GM23248 (cell line): ENCODE measurements at places on chromosomes 12 and 14.

DNA sequence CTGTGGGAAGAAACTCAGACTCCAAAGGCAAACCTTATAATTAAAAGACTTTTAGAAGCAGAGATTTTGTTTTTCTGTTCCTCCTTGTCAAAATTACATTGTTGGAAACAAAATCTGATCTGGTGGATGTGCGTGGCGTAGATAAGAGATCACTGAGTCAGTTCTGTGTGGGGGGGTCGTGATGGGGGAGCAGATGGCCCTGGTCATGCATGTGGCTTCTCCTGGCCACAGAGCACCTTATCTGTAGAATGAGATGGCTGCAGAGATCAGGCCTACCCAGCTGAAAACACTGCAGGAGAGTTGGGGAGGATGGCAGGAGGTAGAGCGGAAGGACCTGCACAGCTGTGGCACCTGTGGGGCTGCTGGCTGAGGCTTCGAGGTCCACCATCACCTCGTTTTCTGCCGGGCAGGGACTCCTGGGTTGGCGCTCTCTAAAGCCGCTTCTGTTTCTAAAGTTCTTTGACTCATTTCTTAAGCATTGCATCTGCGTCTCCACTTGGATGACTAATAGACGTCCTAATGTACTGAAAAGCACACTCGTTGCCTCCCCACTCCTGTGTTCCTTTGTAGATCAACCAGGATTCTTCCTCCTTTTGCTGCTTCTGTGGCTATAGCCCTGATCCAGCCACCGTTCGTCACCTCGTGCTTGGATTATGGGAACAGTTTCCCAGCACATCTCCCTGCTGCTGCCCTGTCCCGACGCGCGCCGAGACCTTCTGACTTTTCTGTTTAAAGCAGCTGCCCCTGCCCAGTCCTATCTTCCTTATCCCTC lies 93.4 kb downstream of the TSPAN9 start:
- no peaks in the 10 kb centered on the region for H3K36me3 ChIP-seq
- H3K27me3 ChIP-seq = no peaks in the 10 kb centered on the region
- DNase-seq = peak; percentile 95
- H3K4me1 ChIP-seq = peaks cover 33% of the 10 kb centered on the region

DNA sequence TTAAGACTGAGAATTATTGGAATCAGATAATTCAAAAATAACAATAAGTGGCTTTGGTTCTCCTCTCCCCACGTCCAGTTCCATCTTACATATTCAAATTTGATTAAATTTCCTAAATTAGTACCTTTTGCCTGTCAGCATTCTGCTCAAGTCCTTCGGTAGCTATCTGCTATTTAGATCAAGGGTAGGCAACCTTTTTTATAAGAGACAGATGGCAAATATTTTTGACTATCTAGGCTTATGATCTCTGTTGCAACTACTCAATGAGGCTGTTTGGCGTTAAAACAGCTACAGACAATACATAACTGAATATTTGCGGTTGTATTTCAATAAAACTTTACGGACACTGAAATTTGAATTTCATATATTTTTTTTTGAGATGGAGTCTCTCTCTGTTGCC lies 21.7 kb downstream of the L2HGDH start:
- no peak for DNase-seq
- no peak overlapping the region for H3K4me3 ChIP-seq
- H3K27ac ChIP-seq = no peak overlapping the region

DNA sequence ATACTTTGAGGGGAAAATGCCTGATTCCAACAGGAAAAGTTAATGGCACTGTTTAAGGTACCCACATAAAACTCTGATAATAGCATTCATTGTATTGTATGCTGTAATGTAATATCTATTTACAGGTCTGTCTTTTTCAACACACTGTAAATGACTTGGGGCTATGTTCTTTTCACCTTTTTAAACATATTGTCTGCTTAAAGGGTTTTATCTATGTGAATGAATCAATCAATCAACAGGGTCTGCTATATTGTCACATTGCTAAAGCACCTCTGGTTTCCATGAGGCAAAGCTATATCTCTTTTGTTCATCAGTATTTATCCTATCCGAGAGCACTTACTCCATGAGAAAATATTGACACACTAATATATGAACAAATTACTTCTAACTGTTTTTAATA lies 288.0 kb downstream of the SLC6A15 start:
- H3K4me3 ChIP-seq = no peak overlapping the region
- H3K4me1 ChIP-seq = no peaks in the 10 kb centered on the region
- no peak overlapping the region for H3K27ac ChIP-seq
- H3K27me3 ChIP-seq = no peaks in the 10 kb centered on the region
- no peak for DNase-seq

DNA sequence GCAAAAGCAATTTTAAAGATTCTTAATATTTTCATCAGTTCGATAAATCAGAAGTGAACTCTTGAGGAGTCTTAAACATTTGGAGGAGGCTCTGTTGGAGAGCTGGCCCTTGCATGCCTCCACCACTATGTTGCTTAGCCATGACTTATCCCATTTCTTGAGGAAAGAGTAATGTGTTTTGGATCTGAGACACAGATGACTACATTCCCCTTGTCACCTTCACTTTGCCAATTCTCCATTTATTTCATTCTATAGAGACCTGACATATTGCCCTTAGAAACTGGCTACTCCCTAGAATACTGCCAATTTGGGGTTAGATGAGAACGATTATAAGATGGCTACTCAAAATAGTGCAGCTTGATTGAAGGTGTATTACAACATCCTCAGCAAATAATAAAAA lies 157.4 kb upstream of the TMEM260 start:
- H3K4me3 ChIP-seq = no peak overlapping the region
- DNase-seq = no peak
- no peak overlapping the region for H3K27ac ChIP-seq
- H3K27me3 ChIP-seq = peaks cover 15% of the 10 kb centered on the region
- H3K4me1 ChIP-seq = peaks cover 7% of the 10 kb centered on the region; the same call in 1 of the 2 replicates

DNA sequence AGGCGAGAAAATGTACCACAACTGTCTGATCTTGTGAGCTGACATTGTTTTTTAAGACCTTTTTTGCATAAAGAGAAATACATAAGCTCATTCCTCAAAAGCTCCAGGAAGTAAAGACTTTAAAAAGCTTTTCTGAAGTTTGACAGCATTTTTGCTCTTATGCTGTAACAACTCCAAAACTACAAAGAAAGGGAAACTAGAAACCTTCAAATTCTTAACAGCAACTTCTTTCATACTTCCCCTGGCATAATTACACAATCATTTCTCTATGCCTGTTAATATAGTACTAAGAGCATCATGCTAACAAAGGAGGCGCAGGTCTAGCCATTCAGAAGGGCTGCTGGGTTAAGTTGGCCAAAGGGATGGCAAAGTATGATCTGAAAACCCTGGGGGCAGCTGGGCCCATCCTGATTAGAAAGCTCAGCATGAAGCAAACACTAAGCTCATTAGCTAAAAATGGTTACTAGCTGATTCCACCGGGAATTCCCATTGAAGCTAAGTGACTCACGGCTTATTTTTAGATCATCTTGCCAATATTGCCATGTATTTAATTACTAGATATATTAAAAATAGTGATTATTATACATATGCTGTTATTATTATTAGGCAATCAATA lies 26.1 kb upstream of the ANP32D start:
- H3K27ac ChIP-seq = no peak overlapping the region
- H3K4me1 ChIP-seq = no peaks in the 10 kb centered on the region
- DNase-seq = peak; percentile 20
- no peak overlapping the region for H3K4me3 ChIP-seq
- no peaks in the 10 kb centered on the region for H3K36me3 ChIP-seq
- H3K27me3 ChIP-seq = no peaks in the 10 kb centered on the region; the same call in 1 of the 2 replicates

DNA sequence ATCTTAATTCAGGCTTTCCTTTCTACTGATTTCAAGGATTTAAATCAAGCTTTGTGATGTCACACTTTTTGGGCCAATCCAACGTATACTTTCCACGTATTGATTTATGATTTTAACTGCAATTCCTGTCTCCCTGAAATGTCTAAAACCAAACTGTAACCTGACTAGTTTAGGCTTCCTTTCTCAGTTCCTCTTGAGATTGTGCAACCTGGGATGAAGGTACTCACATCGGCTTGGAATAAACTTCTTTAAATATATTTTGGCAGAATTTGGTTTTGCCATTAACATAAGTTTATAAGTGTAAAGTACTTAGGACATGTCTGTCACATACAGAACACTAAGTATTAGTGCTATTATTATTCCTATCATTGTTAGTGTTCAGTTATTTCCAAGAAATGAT lies 224.6 kb downstream of the CRADD start:
- H3K4me3 ChIP-seq = no peak overlapping the region
- no peak for DNase-seq
- no peaks in the 10 kb centered on the region for H3K4me1 ChIP-seq

- H3K36me3 ChIP-seq = no peaks in the 10 kb centered on the region
- H3K4me3 ChIP-seq = peak overlapping the region; percentile 38; the same call in 1 of the 2 replicates
- no peaks in the 10 kb centered on the region for H3K27me3 ChIP-seq
These were observed 18.3 kb downstream of the NOC4L start for GRCh38 chr12:132162508-132163031.

DNA sequence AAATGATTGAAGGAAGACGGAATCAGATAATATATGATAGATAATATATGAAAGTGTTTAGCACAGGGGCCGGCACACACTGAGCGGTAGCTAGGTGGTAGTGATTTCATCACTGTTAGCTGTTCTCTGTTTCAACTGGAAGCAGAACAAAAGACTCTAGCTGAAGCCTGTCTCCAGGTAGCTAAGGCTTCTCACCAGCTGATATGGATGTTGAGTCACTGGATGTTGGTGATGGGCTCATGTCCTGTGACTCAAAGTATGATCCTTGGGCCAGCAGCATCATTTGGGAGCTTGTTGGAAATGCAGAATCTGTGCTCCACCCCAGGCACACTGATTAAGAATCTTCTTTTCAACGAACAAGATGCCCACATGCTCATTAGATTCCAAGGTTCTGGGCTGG lies 21.7 kb upstream of the KCNA5 start:
- no peak overlapping the region for H3K4me3 ChIP-seq
- H3K36me3 ChIP-seq = no peaks in the 10 kb centered on the region
- peak; percentile 32 for DNase-seq

- peak overlapping the region; percentile 59 for H3K4me3 ChIP-seq
- H3K4me1 ChIP-seq = no peaks in the 10 kb centered on the region
- DNase-seq = peak; percentile 85
- 0 out of 2 replicates have a peak, but pooled peaks cover 4% of the 10 kb centered on the region for H3K27me3 ChIP-seq
- H3K36me3 ChIP-seq = no peaks in the 10 kb centered on the region
- H3K27ac ChIP-seq = peak overlapping the region; percentile 43
These were observed 37.8 kb downstream of the MYO1H start for GRCh38 chr12:109385339-109386058.

DNA sequence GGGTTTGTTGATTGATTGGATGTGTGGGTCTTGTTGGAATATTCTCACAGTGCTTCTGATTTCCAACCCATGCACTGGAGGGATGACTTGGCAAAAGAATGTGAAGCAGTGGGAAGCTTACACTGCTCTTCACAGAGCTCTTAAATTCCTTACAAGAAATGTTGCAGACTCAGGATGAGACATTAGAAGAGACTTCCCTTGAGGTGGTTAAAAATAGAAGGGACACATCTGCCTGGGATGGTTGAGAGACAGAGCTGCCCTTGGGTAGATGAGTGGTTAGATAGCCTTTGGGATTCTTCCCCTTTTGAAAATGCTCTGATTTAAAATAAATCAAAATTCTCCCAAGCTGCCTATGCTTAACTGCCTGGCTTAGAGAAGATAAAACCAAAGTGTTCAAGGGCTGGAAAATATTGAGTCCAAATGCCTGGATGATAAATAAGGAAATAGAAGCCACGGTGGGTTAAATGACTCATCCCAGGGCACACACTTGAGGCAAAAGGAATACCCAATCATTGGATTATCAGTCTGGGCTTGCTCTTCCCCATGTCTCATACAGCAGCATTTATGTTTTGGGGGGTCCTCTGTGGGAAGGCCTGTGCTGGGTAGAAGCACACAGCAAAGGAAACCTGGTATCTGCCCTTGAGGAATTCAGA lies 264.3 kb downstream of the AKAP6 start:
- DNase-seq = peak; percentile 90
- no peaks in the 10 kb centered on the region for H3K27me3 ChIP-seq
- no peak overlapping the region; the same call in 1 of the 2 replicates for H3K4me3 ChIP-seq
- H3K36me3 ChIP-seq = no peaks in the 10 kb centered on the region
- peaks cover 55% of the 10 kb centered on the region for H3K4me1 ChIP-seq

GRCh38 chr14:93103392-93104080 lies 12.2 kb downstream of the ITPK1 start:
- H3K27ac ChIP-seq = no peak overlapping the region
- DNase-seq = peak; percentile 30
- peaks cover 11% of the 10 kb centered on the region for H3K4me1 ChIP-seq
- no peak overlapping the region for H3K4me3 ChIP-seq
- no peaks in the 10 kb centered on the region for H3K27me3 ChIP-seq

DNA sequence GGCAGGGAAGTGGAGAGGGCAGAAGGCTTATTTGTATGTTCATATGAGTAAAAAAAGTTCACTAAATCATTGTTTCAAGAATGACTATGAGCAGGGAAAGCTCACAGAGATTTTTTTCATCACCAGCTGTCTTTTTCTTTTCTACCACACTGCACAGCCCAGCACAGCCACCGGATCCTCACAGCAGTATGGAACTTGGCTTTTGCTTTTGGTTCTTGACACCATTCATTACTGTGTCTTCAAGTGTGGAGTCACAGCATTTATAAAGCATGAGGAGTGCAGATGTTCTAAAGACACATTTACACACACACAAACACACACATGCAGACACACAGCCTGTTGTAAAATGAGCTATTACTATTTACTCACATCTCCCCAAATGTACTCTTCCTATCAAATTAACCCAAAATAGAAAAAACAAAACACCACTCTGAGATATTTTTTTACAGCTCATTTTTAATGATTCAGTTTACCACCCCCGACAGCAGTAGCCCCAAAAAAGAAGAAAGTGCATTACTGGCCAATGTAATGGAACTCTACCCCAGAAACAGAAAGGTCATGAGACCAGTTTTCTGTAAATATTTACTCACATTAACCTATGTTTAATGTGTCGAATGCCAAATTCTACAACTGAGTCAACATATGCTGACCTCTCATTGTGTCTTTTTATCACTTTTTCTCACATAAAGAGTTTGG lies 60.5 kb downstream of the BTG1 start:
- no peak for DNase-seq
- H3K27me3 ChIP-seq = no peaks in the 10 kb centered on the region
- H3K36me3 ChIP-seq = no peaks in the 10 kb centered on the region
- H3K4me3 ChIP-seq = no peak overlapping the region
- H3K27ac ChIP-seq = no peak overlapping the region
- peaks cover 18% of the 10 kb centered on the region for H3K4me1 ChIP-seq
